Stimulated activated CD4-positive, alpha-beta T cell treated with anti-CD3 and anti-CD28 coated beads, Interleukin-1b, Interleukin-23, amount 100 ng/mL, for 24 hours (primary cell): ENCODE measurements at places on chromosomes 2 and 18.
A peak's percentile ranks its signal among the peaks of the same experiment; 100 is the strongest.

GRCh38 chr2:201900362-201900761 lies 94.0 kb downstream of the CDK15 start:
- no peak for DNase-seq

- DNase-seq = no peak
Measured at GRCh38 chr2:241814643-241815476, 5.9 kb downstream of the NEU4 start.

GRCh38 chr18:36035253-36035652 lies 32.1 kb downstream of the RPRD1A start:
- DNase-seq = no peak

GRCh38 chr2:181680055-181680936 lies at the start of gene NEUROD1:
TSS of gene NEUROD1 (minus strand) at chr2:181680517. CDS start at chr2:181678860, 1,657 bp downstream.
- no peak for DNase-seq

DNA sequence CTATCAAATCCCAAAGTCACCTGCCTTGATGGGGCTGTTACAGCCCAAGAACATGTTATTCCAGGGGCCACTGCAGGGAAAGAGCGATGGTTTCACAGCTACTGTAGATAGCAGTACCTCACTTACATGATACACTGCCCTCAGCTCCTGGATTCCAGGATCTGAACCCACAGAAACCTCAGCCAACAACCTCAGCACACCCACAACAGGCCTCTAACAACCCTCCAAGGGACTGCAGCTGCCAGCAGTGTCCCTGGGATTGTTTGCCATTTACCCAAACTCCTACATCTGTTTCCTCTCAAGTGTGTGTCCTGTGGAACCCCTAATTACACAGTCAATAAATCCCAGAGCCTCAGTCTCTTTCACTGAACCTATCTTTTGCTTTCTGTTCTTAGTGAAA lies 28.2 kb downstream of the OSBPL1A start:
- no peak for DNase-seq

DNA sequence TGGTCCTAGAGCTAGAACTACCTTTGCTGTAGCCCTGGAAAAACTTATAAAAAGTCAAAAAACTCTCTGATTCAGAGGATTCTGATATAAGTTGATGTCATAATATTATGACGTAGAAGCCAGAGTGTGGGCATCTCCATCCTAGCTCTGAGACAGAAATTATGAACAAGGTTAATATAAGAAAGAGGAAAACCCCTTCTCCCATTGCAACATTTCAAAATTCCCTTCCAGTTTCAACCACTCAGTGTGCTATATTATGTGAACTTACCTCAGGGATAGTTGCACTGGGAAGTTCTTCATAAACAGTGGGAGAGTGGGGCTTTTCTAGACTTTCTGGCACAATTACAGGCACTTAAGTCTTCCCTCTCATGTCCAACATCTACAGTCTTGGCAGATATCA lies 171.6 kb downstream of the PIK3C3 start:
- no peak for DNase-seq

- no peak for DNase-seq
Measured at GRCh38 chr2:206023183-206023582, 62.8 kb downstream of the INO80D start.

DNA sequence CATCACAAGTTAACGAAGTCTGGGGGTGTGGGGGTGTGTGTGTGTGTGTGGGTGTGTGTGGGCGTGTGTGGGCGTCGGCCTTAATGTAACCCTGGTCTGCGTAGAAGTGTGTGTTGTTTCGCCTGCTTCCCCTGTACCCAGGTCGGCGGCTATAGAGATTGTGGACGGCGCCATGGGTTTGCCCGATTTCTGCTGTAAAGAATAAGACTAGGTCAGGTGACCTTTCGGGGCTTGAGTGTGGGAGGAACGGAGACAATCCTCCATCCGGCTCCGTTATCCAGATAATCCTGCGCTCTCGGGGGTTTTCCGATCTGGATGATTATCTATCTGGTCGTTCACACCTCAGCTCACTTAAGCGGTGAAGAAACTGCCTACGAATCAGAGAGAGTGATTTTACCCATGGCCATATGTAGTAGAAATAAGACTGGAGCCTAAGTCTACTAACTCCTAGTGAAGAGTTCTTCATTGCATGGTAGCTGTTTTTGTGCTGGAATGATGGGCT lies 543 bp downstream of the HADHB start:
- DNase-seq = peak; percentile 32

DNA sequence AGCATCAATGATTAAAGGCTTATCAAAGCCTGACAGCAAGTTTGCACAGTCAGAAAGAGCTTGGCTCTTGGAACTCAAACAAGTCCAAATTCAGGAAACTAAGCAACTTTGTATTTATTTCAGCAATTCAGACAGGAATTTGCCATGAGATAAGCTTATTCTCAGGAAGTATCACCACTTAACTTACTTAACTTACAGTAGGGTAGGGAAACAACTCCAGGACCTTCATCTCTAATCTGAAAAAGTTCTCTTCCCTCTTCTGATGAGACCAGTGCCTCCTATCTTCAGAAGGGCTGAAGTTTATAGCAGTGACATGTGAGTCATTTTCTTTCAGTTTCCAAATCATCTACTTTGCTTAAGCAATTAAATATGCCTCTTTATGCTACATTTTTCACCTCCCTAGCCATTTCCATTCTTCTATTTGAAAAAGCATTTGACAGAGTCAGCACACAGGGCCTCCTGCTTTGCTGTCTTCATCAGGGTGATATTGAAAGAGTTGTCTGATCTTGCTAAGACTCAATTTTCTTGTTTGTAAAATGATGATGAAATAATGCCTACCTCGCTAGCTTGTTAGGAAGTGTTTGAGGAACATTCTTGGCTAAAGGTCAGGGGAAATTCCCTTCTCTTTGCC lies 389.5 kb downstream of the RND3 start:
- DNase-seq = no peak

DNA sequence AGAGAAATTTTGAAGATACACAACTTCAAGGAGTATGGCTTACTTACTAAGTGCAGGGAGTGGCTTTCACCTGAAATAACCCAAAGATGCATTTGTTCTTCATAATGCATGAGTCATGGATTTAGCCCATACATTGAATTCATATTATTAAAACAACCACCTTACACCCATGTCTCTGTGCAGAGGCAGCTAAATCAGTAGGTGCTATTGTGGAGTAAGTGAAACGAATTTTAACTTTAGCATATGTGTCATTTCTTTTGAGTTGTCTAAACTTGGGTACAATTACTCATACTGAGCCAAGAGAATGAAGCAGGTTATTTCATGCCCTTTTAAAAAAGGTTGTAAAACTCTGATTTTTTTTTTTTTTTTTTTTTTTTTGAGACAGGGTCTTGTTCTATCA lies 11.0 kb upstream of the ANKRD29 start:
- DNase-seq = no peak

GRCh38 chr2:217092710-217093379 lies 233.0 kb upstream of the TNP1 start:
- no peak for DNase-seq

- no peak for DNase-seq
Measured at GRCh38 chr2:59288771-59289170, 1047.6 kb upstream of the FANCL start.

GRCh38 chr2:23668756-23669304 lies 258.1 kb downstream of the ATAD2B start:
- no peak for DNase-seq

DNA sequence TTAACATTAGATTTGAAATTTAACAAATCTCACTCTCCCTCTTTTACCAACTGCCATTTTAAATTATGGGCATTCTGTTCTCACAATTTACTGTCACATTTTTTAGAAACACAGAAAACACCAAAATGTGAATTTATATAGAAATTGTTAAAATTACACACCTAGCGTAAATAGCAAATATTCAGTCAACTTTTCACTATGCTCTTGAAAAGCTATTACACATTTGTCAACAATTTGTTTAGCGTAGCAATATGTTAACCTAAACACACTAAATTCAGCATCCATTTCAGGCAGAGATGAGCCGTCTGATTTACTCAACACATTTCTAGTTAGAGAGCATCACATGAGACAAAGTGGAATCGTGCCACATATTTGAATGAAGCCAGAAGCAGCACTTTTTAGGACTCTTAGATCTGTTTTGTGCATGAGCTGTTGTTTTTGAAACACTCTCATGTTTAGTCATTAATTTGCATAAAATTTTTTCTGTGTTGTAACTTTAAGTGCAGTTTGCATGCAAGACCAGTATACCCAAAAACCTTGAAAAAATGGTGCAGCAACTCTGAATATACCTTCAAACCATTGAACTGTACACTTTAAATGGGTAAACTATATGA lies 8.2 kb downstream of the TTC32 start:
- no peak for DNase-seq

GRCh38 chr18:78416853-78417252 lies 562.8 kb upstream of the SALL3 start:
- DNase-seq = no peak

DNA sequence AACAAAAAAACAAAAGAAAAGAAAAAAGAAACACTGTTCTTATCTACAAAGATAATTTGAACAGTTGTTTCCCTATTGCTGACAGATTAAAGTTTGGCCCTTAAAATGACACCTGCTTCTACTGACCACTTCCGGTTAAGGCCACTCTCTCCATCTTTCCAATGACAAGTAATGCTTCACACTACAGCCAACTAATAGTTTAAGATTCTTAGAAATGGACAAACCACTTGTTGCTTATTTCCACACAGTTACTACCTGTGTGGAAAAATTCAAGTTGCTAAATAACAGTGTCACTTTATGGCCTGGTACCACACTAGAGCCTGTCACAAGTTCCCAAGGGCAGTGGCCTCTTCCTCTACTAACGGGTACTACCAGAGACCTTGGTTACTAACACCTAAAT lies 2.4 kb downstream of the TMEM185B start:
- DNase-seq = no peak

DNA sequence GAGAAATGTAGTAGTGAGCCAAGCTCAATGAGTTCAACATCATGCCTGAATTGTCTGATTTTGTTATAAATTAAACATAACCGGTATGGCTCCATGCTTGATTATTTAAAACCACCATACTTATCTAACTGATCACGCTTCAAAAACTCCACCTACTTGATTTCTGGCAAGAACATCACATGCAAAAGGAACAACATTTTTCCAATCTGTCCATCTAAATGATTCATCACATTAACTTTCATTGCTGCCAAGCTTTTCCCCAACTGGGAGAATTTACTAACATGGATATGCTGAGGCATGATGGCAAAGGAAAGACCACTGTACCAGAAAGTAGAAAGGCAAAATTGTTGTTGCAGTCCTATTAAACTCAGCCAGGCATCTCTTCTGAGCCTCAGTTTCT lies 286.8 kb downstream of the TRIB2 start:
- no peak for DNase-seq

- DNase-seq = no peak
Measured at GRCh38 chr2:240286596-240286995, 146.1 kb upstream of the OTOS start.

- DNase-seq = peak; percentile 53
Measured at GRCh38 chr2:6826081-6826913, 39.4 kb downstream of the CMPK2 start.

- no peak for DNase-seq
Measured at GRCh38 chr18:76364282-76365259, 130.5 kb downstream of the ZNF516 start.

DNA sequence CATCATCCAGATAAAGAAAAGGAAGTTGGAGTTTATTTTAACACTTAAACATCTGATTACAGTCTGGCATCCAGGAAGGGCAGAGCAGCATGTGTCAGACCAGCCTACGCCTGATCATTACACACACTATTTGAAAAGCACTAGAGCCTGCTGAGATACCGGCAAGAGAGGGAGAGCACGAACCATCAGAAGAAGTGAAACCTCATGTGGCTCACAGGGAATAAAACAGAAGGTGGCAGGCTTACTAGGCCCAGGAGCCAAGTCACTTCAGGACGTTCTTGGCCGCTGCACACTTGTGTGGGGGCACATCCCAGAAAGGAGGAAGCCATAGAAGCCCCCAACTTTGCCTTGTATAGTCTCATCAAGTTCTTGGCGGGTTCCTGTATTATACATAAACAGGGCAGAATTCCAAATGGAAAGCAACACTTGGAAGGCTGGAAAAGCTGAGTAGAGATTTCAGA lies 105.5 kb downstream of the UGGT1 start:
- no peak for DNase-seq

DNA sequence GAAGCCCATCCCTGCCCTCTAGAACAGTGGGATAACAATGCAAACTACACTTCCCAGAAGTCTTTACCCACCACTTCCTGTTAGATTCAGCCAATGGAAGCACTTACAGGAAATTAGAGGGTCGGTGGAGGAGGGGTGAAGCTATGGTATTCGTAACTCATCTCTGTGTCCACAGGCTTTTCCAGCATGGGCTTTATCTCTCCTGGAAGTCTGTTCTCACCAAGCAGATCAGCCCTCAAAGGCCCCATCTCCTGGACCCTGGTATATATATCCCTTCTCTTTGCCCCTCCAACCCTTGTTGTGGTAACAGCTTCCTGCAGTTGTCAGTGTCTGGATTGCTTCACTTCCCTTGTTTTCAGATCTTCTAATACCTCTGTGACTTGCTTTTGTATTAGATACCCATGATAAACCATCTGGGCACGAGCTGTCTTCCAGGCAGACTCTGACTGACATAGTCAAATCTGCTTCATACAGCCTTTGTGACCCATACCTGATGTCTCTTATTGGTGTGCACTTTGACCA lies 475.0 kb upstream of the POU3F3 start:
- peak; percentile 2 for DNase-seq

GRCh38 chr2:162773352-162773751 lies 65.2 kb downstream of the KCNH7 start:
- no peak for DNase-seq

GRCh38 chr18:48490641-48491293 lies 48.1 kb upstream of the CTIF start:
- DNase-seq = no peak

- DNase-seq = no peak
Measured at GRCh38 chr2:216649574-216649973, 16.4 kb downstream of the IGFBP2 start.

DNA sequence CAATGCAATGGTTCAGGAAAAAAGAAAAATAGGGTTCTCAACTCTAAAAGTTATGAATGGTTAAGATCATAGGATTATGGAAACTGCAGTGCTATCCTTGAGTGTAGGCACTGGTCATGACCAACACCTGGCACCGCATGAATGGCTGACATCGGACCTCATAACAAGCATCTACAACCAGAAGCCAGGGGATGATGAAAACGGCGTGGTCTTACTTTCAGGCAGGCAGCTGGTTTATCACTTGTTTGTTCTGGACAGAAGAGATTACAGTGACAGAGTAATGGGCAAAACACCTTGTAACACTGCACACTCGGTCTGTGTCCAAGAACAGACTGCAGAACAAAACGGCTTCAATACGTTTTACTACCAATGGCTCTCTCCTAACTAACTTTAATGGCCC lies 132.8 kb downstream of the STK39 start:
- no peak for DNase-seq

DNA sequence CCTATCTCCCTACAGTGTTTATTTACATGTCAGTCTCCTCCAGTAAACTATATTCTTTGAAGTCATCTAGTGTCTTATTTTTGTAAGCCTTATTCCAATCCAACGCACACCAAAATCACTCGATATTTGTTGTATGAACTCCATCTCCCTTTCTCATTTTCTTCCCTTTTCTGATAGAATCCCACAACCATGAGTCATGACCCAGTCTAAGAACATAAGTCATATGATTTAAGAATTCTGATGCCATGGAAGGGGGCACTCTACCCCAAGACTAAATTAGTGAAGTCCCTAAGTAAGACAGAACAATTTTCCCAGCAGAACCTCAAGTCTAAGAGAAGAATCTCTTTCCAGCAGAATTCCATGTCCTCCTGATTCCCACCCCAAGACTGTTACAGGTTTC lies 5.4 kb downstream of the CHMP3 start:
- DNase-seq = no peak

GRCh38 chr2:222353993-222354392 lies 55.2 kb upstream of the PAX3 start:
- no peak for DNase-seq

GRCh38 chr2:164717000-164717803 lies 95.9 kb upstream of the GRB14 start:
- DNase-seq = no peak
